ENCODE measurements at places on chromosomes 1 and 21. TPM values are rescaled to one million over a fixed set of nuclear protein-coding genes. Genes with fewer than 3 reads are reported as not detected.

DNA sequence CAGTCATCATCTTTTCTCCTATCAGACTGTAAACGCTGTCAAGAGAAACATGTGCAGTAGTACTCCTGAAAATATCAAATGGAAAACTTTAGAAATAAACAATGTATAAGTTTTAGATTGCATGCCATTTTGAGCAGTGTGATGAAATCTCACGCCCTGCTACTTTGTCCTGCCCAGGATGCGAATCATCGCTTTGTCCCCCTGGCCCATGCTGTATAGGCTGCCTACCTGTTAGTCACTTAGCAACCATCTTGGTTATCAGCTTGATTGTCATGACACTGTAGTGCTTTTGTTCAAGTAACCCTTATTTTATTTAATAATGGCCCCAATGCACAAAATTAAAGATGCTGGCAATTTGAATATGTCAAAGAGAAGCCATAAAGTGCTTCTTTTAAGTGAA, 363.0 kb downstream of the ZP4 start:
- no peak for DNase-seq

- DNase-seq: no peak
Observed at GRCh38 chr1:157105988-157106812, 6.6 kb upstream of the ETV3L start.

- no peak for DNase-seq
Observed at GRCh38 chr1:19433719-19433998, 51.7 kb downstream of the CAPZB start.

DNA sequence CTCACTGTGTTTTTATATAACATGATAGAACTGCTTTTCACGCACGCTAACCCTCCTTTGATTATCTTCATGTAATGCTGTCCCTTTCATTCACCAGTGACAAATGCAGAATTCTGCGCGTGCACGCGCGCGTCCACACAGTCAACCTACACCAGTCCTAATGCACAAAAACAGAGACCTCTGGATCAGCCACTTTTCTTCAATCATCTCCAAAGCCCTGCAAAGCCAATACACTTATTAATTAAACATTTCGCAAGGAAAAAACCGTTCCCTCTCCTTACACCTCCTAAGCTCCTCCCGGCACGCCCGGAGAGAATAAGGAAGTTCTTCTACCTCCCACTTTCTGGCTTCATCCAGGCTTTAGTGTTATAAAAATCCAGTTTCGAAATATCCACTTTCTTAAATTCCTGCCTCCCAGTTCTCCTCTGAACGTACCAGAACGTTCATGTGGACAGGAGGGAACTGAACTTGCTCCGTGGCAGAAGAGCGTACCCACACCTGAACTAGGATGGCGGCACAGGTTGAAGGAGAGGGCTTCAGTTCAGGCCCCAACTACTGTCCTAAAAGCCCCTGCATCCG, 4.6 kb downstream of the LMX1A start:
- no peak for DNase-seq

NR0B2 gene
- total RNA-seq: not detected

LRRC52 gene
- total RNA-seq: not detected
